ENCODE measurements at places on chromosomes 11 and 22.
A peak's percentile ranks its signal among the peaks of the same experiment; 100 is the strongest.

DNA sequence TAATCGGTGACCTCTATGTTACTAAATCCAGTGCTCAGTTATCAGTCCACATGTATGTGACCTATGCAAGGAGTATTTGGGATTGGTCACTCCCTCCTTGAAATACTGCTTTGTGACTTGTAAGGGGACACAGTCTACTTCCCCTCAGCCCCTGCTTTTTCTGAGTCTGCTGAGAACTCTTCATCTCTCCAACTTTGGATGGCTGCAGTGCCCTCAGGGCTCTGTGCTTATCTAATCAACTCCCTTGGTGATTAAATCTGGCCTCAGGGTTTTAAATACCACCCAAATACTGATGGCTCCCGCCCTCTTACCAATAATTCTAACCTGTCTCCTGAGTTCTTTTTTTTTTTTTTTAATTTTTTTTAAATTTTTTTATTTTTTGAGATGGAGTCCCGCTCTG is 40.2 kb downstream of the FAM118A start:
- DNase-seq, result no peak

GRCh38 chr11:36605221-36606216 is 7.5 kb upstream of the RAG2 start:
- DNase-seq, result no peak

DNA sequence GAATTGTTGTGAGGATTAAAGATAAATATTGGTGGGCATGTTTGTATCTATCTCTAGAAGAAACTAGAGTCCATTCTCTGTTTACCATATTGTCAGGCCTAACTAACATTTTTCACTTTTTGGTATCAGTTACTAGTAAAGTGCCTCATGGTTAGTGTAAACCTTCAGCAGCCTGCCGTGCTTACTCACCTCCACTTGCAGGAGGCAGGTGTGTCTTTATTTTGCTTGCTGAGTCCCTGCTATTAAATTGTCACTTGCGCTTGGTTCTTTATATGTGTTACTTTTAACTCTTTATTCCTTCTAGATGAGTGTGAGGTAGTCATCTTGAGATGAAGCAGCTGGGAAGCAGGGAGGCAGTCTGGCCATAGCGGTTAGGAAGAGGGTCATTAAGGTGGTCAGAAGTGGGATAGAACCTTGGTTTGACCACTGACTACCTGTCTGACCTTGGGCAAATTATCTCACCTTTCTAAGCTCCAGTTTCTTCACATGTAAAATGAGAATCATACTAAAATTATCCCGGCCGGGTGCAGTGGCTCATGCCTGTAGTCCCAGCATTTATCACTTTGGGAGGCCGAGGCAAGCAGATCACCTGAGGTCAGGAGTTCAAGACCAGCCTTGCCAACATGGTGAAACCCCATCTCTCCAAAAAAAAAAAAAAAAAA is 21.2 kb downstream of the PPP6R3 start:
- no peak for DNase-seq

GRCh38 chr11:103609117-103610066 is 427.0 kb upstream of the DDI1 start:
- no peak for DNase-seq

DNA sequence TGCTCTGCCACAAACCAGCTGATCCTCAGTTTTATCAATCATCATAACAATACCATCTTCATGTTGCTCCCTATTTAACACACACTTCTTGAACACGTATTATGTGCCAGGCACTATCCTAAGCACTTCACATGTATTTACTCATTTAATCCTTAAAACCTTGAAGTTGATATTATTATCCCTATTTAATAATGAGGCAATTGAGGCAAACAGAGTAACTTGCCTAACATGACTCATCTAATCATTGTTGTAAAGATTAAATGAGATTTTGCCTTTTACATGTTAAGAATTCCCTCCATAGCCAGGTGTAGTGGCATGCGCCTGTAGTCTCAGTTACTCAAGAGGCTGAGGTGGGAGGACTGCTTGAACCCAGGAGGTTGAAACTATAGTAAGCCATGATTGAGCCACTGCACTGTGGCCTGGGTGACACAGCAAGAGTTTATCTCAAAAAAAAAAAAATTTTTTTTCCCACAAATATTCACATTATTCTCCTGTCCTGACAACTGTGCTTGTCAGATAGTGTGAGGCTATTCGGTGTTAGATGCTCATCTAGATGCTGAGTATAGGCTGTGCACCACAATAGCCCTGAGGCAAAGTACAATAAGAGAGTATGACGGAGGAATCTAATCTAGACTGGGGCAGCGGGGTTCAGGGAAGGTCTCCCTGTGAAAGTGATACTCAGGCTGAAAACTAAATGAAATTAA is 13.4 kb downstream of the CKAP5 start:
- no peak for DNase-seq

- no peak for DNase-seq
Observed at GRCh38 chr11:32081901-32082300, 9.0 kb upstream of the RCN1 start.

- no peak for DNase-seq
Observed at GRCh38 chr11:120134931-120135228, 3.0 kb downstream of the TRIM29 start.

- DNase-seq, result no peak
Observed at GRCh38 chr11:125101596-125101995, 9.8 kb downstream of the TMEM218 start.

- DNase-seq, result no peak
Observed at GRCh38 chr22:17548010-17548755, 15.1 kb upstream of the SLC25A18 start.

DNA sequence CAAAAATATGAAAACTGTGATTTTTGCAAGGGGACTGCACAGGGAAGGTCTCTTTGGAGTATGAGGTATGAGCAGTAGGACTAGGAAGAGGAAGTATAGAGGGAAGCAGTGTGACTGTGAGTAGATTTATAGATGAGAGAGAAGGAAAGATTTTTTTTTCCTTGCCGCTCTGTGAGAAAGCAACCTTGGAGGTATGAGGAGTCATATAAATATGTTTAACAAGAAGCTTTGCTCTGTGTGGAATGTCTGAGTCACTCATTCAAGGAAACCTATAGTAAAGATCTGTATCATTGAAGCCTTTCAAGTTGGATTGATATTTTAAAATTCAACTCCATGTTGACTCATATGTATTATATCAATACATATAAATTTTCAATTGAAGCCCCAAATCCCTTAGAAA is 26.2 kb downstream of the DNHD1 start:
- no peak for DNase-seq

- no peak for DNase-seq
Observed at GRCh38 chr22:49170053-49170452, 657.6 kb downstream of the BRD1 start.

DNA sequence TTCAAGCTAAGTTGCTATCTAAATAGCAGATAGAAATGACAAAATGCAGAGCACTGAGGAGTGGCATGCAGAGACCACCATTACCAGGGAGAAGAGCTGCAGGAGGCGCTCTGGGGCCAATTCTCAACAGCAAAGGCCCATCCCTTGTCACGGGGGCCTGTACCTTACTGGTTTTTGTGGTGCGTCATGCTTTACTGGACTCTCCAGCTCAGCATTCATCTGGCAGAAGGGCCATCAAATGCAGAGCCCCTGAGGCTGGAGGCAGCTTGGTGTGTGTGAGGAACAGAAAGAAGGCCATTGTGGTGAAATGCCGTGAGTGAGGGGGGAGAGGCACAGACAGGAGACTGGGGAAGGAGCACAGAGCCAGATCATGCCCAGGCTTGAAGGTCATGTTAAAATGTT is 56.5 kb upstream of the NAV2 start:
- no peak for DNase-seq

GRCh38 chr22:22884010-22884887 is 3.4 kb upstream of the IGLL5 start:
- DNase-seq, result peak; percentile 70

DNA sequence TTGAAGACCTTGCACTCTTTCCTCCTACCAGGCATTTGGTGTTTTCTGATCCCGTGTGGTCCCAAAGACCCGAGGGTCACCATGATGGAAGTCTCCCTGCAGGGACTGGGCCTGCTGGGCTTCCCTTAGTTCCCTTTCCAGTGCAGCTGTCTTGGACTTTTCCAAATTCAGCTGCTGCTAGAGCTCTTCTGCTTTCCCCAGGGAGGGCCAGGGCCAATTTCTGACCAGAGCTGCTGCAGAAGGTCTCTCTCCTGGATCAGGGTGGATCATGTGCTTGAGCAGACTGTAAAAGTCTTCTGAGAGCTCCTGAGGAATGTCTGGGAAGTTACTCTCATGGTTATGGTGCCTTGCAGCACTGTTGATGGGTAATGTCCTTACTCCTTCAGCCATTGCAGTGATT is 23.2 kb downstream of the LDLRAD3 start:
- DNase-seq, result no peak

- no peak for DNase-seq
Observed at GRCh38 chr11:61901397-61901796, 10.1 kb upstream of the FADS3 start.

DNA sequence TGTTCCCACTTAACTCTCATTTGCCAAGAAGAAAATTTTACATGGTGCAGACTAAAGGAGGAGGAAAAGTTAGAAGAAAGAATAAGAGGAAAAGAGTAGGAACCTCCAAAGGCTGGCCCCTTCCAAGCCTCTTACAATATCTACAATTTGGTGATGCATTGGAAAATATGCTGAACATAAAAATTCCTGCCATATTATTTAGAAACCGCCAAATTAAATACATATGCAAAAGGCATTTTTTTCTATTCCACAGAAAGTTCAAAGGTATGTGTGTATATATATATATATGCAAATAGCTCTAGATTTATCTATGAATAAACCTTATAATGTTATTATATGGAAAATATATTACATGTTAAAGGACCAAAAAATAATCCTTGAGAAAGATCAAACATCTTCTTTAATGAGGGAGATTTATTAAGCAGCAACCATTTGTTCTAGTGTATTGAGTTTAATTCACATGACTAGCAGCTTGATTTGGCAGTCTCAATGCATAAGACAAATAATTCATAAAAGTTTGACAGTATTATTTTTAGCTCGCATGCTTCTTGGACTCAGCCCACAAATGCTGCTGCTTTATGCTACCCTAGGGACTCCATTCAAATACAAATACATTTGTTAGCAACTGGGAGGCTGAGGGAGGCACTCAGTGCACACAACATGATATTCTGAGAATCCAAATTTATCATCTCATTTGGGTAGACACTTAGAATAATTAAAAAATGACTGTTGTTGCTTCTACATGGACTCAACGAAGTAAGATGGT is 184.9 kb downstream of the SBF2 start:
- DNase-seq, result no peak

DNA sequence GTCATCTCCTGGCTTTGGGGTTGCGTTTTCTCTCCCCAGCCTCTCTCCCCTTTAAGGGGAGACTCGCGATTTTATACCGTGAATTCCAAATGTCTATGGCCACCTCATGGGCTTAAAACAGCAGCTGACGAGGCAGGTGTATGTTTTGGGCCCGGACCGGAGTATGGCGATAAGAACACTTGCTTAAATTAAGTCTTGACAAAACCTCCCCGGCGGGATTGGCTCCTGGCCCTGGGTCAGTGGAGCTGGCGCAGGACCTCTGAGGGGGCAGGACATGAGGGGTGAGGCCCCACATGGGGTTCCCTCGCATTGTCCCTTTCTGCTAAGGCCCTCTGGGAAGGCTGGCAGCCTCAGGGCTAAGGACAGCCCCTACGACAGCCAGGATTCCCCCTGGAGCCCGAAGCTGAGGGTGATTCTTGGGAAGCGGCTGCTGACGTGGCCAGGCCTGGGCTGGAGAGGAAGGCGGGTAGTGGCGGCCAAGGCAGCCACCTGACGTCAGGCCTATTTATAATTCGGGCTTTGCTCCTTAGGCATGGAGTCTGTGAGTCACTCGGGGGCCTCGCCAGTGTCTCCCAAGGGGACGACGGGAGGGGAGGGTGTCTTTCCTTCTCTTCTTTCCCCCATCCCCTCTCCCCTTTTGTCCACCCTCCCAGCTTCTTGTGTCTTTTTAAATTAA is 12.7 kb downstream of the MYO18B start:
- DNase-seq, result no peak

DNA sequence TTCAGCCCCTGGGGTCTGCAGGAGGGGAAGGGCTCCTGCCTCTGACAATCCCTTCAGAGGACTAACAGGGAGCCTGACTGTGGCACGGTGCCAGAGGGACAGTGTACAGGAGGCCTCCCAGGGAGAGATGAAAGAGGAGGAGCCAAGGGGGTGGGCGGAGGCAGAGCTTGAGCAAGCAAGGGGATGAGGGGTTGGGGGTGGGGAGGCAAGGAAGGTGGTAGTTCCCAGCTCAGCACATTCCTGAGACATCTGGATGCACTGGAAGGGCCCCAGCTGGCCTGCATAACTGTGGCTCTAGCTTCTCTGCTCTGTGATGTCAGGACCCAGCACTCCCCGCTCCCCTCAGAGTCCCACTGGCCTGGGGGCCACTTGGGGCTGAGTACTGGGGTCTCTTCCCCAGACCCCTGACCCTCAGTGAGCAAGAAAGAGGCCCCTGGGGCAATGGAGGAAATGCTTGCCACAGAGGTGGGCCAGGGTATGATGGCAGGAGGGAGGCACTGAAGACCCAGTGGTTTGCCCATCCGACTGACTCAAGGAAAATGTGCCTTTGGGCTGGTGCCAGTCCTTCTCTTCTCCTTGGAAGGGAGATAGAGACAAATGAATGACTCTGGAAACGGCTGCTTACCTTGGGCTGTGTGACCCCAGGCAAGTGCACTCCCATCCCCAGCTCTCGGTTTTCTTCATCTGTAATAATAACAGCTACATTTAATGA is 13.3 kb downstream of the CREB3L1 start:
- DNase-seq, result no peak

DNA sequence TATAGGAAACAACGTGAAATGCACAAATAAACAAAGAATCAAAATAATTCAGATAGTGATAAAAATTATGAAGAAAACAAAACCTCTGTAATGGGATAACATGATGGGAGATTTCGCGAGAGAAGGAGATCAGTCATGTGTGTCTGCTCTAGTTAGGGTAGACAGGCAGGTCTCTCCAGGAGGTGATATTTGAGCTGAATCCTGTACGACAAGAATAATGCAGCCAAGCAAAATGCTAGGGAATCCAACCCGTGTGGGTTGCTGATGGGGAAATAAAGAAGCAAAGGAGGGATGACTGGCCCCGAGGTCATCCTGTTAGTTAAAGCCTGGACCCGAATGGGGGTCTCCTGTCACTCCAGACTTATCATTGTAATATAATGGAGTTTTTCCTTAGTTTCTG is 16.0 kb downstream of the MAML2 start:
- no peak for DNase-seq

- peak; percentile 19 for DNase-seq
Observed at GRCh38 chr11:31246451-31247165, 122.9 kb downstream of the DCDC1 start.

GRCh38 chr11:34926831-34927132 is 10.4 kb downstream of the PDHX start:
- DNase-seq, result no peak

GRCh38 chr11:2573240-2574042 is 126.4 kb downstream of the KCNQ1OT1 start:
- no peak for DNase-seq

Data from retina (tissue), 1 donor.